ENCODE measurements at places on chromosomes 2 and 18.

- no peak for DNase-seq
These were observed 134.4 kb upstream of the SLC1A4 start for GRCh38 chr2:64854773-64855237.

- no peak for DNase-seq
These were observed 20.7 kb downstream of the ST8SIA3 start for GRCh38 chr18:57373017-57373416.

- DNase-seq = no peak
These were observed 245.4 kb downstream of the NCKAP5 start for GRCh38 chr2:133322909-133323308.

DNA sequence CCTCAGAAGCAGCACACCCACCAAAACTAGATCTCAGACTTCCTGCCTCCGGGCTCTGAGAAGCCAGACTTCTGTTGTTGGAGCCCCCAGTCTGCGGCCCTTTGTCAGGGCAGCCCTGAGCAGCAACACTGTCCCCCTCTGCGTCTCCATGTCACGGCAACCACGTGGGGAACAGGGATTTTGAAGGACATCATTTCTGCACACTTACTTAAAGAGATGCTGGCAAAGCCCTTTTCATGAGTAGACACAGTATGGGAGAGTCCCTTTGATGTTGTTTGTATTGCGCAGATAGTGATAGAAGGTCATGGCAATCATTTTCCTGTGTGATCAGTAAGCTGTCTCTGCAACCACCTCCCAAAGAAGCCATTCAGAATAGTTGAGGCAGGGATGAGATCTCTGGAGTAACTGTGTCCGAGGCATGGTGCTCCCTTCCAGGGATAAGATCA lies 69.1 kb upstream of the ID2 start:
- DNase-seq = no peak

GRCh38 chr2:23077596-23077995 lies 307.4 kb upstream of the KLHL29 start:
- no peak for DNase-seq

GRCh38 chr2:99925960-99926359 lies 216.4 kb downstream of the AFF3 start:
- no peak for DNase-seq

DNA sequence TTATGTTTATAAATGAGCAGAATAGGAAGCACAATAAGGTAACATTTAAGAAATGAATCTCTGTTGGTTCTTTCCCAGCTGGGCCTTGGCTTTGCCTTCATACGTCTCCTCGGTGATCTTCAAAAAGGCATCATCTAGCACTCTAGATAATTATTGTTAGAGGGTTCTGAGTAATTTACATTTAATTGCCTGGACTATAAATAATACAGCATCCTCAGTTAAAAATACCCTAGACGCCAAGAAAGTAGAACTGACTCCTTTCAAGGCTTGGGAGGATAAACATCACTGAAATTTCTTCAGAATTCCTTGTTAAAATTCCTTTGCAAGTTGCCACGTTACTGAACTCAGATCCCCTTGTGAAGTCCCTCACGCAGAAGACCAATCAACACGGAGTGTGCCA lies 199.7 kb upstream of the BOD1L2 start:
- DNase-seq = no peak

Measured in AG04449 (cell line).